NCI-H1930 (cell line): ENCODE measurements at places on chromosomes 4 and X.

DNA sequence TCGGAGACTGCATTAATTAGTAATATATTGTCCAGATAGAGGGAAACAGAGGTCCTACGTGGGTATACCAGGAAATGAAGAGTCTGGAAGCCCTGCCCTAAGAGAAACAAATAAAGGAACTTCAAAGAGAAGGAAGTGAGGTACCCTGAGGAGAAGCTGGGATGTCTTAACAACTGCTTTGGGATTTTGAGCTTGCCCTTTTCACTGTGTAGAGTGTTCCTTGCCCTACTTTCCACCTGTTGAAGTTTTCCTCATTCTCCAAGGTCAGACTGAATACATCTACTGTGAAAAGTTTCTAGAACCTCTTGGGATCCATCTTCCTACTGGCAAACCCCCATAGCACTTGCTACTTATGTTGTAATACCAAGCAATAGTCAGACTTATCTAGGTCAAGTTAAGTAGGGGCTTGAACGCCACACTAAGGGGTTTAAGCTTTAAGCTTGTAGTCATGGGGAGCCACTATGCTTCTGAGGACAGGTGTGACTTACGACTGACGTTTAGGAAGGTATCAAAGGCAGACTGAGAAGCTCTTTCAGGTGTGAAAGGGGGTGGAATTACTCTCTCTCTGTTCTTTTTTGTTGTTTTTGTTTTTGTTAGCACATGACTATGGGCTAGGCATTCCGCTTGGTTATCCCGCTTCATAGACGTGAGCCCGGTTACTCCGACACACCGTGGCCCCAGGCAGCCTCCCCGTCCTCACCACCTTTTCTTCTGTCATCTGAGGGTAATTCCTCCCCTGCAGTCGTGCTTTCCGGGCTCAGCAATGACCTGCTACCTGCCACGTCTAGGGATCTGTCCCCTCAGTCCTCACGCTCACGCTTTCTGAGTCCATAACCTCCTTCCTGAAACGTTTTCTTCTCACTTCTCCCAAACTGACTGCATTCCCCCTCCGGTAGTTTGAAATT lies 959 bp upstream of the REST start:
- DNase-seq: no peak

DNA sequence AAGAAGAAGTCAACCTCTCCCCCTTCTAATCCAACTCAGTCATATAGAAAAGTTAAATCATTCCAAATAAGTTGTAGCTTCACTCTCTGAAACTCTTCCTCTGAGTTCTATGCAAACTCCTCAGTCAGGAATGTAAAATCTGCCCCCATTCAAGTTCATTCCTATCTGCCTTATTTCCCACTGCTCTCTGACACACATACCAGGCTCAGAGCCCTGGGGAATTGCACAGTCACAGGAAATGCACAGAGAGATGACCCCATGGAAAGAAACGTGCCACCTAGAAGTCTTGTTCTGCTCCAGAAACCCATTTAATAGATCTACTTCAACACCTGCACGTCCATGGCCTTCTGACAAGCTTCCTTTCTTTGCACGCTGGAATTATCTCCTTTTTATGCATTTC lies 236.0 kb upstream of the VCX3A start:
- no peak for DNase-seq

DNA sequence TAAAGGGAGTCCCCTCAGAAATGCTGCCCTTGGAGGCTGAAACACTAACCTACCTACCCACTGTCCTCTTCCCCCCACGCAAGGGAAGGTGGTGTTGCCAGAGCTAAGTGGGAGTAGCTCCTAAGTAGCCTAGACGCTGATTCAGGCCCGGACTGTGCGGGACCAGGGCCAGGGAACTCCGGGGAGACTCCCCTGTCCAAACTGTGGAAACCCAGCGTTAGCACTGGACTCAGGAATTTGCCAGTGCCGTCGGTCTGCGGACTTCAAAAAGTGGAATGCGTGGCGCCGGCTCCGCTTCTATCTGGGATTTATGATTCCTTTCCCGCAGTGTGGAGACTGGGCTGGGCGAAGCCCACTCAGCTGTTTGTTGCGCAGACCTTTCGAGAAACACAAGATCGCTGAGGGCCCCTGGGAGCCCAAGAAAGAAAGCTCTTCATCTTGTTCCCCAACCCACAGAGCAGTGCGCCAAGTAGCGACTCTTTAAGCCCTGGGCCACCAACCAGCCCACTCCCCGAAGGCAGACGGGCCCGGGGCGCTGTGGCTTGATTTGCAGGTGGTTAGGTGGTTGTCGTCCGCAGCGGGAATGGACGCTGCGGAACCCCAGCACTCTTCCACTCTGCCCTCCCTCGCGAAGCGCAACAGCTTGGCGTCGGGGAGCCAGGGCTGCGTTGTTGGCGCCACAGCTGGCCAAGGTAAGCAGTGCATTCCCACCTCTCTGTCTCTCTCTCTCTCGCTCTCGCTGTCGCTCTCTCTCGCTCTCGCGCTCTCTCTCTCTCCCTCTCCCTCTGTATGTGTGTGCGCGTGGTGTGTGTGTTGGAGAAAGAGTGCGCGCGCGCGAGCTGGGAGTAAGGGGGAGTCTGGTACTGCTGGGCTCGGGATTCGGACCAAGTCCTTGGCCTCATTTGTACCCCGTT lies 2.0 kb downstream of the TMEM255A start:
- no peak for DNase-seq

DNA sequence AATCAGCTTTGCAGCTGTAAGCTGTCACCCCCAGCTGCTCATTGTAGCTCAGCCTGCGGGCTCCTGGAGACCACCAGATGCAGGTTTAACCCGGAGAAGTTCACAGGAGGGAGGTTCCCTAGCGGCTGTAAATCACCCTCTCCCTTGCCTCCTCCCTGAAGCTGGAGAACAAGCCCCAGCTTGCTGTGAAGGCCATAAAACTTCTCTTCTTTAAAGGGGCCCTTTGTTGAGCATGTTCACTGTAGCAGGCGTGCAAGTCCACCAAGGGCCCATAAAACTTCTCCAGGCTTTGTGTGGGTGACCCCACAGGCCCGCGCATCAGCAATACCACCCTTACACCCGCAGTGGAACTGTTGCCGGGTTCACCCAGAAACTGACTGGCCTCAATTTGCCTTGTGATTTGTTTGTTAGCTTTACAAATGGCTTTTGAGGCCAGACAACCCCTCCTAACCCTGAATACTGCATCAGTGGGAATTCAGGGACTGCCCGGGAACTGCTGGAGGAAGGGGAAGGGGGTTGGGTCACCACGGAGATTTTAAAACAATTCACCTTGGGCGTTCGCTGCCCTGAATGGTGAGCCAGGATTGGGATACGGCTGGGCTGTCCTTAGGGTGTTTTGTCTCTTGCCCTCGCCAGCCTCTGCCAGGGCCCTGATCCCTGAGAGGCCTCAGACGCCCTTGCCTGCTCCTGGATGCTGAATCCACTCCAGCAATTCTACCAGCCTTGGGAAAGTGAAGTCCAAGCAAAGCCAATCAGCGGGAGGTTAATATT lies 49.5 kb upstream of the ATP6AP2 start:
- DNase-seq: no peak

DNA sequence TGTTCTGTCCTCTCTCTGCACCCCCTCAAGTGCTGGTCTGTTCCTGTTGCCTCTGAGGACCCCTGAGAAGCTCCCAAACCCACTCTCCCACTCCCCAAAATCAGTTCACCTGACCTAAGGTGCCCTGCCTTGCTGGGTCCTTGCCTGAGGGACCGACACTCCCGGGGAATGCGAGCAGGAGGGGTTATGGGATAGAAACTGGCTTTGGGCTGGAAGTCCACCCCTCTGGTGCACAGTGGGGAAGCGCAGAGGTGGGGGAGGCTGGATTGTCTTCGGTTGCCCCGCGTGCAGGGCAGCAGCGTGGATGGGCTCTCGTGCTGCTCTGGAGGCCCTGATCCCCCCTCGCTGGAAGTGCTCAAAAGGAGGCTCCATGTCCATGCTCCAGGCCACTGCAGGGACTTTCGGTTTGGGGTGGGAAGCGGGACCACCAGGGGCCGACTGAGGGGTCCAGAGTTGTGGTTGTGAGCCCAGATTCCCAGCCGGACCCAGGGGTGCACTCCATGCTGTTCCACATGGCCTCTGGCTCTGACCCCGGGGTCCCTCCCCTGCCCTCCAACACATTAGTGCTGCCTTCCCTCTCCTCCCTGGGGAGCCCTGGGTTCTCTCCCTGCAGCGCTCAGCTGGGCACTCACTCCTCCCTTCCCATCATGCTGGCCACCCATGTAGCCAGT lies 7.6 kb downstream of the SORCS2 start:
- DNase-seq: no peak

DNA sequence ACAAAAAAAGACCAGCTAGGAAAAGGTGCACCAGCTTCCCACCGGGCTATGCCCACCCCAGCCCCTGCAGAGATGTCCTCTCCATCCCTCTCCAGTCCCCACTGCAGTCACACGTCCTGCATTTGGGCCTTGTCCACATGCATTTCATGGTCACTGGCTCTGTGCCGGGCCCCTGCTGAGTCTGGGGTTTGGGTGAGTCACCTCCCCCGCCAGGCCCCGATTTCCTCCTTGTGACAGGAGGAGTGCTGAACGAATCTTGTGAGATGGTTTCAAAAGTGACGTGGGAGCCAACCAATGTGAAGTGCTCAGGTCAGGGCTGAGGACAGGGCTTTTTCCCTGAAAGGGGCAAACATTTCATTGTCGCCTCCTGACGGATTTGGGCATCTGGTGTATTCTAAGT lies 7.1 kb downstream of the CPZ start:
- no peak for DNase-seq

DNA sequence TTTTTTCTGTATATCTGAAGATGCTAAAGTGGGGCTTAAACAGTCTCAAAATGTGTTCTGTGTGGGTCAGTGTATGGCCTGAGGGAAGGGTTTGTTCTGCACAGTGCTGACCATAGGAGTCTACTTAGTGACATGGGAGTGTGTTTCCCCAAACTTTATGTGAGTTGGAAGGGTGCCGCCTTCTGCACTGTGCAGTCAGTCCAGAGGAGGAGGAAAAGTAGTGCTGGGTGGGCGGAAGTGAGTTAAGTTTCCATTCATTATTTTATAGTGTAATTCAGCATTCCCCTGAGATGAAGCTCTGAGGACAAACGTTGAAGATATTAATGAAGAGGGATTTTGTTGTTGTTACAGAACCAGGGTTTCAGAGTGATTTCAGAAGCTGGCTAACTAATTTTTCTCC lies 2.9 kb downstream of the CHST7 start:
- DNase-seq: no peak

DNA sequence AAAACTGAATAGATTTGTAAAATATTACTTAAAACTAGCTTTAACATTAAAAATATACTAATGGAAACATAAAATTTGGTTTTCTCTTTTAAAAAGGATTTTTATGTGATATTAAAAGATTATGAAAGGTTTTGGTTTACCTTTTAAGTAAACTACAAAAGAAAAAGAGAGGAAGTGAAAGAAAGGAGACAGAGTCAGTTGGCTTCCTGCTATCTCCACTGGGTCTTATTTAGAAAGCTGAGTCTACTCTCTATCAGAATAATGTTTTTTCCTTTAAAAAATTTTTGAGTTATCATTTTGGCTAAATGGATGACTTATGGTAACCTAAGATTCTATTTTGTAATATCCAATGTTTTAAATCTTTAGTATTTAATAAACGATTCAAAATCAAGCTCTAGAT lies 21.6 kb upstream of the ATP8A1 start:
- DNase-seq: no peak
